Esophagus muscularis mucosa (tissue), 4 donors: ENCODE measurements at places on chromosomes 6 and 20. TPM values are rescaled to one million over a fixed set of nuclear protein-coding genes. Genes with fewer than 3 reads are reported as not detected.

DNA sequence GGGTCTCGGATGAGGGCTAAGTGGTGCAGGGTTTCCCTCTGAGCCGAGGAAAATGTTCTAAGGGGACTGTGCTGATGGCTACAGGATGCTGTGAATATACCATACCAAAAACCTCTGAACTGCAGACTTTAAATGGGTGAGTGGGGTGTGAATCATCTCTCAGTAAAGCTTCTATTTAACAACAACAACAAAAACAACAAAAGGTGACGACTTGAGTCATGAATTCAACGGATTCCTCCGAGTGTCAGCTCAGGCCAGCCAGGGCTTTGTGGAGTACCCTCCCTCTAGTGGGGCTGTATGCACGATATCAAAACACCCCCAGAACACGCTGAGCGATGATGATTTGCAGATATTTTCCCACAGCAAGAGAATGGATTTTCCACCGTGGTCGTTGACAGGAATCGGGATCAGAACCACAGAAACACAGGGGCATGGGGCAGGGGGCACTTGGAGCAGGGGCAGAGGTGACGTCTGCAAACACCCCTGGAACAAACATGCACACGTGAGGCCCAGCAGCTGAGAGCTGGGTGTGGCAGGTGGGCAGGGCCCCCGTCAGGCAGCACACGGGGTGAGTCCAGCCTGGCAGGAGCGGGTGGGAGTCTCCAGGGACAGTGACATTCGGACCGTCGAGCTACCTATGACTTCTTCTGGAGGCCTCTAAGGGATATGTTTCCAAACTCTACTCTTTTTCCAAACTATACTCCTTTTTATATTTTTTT is 38.6 kb downstream of the SLC2A4RG start:
- DNase-seq = no peak

DNA sequence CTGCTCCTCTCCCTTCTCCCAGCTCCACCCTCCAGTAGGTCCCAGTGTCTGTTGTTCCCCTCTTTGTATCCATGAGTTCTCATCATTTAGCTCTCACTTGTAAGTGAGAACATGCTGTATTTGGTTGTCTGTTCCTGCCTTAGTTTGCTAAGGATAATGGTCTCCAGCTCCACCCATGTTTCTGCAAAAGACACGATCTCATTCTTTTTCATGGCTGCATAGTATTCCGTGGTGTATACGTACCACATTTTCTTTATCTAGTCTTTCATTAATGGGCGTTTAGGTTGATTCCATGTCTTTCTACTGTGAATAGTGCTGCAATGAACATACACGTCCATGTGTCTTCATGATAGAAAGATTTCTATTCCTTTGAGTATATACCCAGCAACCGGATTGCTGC is 136.6 kb downstream of the MYLK4 start:
- DNase-seq = no peak

- DNase-seq = peak; percentile 31
These were observed 217.2 kb upstream of the PRDM1 start for GRCh38 chr6:105868823-105869460.

GRCh38 chr20:37285664-37286374 is 3.6 kb upstream of the MANBAL start:
- no peak for DNase-seq

NKX2-4 gene
- total RNA-seq = not detected

CFB gene
- total RNA-seq = 11.6 TPM

DNA sequence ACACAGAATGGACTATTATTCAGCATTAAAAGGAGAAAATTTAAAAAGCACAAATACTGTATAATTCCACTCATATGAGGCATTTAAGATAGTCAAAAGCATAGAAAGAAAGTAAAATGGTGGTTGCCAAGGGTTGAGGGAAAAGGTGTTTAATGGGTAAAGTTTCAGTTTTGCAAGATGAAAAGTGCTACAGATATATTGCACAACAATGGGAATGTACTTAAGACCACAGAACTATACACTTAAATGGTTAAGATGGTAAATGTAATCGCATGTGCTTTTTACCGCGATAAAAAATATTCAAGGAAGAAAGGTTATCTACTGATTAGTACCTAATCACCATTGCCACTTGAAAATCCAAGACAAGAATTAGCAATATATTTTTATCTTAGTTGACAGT is 71.8 kb upstream of the NOX3 start:
- DNase-seq = no peak

CST1 gene
- not detected for total RNA-seq

DNA sequence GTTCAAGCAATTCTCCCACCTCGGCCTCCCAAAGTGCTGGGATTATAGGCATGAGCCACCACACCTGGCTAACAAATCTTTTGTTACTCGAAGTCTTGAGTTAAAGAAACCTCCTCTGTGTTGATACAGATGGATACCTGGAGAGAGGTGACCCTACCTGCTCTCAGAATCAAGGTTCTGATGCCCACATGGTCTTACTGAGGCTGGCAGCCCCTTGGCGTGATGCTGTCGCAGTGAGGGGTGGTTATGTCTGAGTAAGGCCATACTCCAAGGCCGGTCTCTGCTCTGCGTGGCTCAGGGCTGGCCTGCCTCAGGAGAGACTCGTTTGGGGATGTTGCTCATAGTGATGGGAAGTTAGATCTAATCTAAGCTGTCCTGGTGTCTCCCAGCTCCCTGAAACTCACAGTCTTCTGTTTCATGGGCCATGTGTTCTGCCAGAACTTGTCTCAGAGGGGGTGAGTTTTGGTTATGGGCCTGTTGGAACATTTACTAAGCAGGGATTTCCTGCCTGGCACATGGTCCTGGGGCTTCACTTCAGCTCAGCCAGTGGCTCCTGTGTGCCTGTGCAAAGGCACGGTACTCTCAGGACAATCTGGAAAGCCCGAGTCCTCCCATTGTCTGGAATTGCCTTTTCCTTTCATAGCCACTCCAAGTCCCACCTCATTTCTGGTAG is 17.5 kb upstream of the TRAF3IP2 start:
- DNase-seq = no peak

DNA sequence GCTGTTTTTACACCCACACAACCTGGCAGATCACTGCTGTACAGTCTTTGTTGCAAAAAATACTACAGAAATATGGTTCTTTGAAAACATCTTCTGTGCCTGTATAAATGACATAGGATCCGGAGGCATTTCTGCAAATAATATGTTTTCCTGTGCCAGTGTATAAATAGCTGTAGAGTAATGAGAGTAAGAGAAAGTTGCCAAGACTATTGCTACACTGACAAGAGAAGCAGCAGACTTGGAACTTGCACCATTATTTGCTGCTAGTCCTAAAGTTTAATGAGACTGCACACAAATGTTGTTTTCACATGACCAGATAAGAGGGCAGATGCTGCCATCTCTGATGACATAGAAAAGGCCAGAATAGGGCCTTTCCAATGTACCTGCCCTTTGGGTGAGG is 50.0 kb upstream of the DTNBP1 start:
- no peak for DNase-seq

YIPF3 gene
- 74.8 TPM for total RNA-seq

DNA sequence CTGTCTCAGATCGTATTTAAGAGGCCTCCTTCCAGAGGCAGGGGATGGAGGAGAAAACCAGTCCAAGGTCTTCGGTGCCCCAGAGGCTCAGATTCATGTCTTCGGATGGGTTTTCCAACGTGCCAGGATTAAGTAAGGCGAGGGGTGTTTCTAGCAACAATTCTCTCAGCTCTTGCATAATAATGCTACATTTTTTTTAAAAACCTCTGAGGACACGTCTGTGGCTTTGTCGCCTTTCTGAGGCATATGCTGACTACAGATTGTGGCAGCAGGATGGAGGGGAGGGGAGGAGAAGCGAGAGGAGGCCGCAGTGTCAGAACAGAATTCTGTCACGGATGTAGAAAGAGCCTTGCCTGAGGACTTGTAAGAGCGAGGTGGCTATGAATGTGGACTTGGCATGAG is 17.7 kb upstream of the CCDC167 start:
- DNase-seq = no peak

DNA sequence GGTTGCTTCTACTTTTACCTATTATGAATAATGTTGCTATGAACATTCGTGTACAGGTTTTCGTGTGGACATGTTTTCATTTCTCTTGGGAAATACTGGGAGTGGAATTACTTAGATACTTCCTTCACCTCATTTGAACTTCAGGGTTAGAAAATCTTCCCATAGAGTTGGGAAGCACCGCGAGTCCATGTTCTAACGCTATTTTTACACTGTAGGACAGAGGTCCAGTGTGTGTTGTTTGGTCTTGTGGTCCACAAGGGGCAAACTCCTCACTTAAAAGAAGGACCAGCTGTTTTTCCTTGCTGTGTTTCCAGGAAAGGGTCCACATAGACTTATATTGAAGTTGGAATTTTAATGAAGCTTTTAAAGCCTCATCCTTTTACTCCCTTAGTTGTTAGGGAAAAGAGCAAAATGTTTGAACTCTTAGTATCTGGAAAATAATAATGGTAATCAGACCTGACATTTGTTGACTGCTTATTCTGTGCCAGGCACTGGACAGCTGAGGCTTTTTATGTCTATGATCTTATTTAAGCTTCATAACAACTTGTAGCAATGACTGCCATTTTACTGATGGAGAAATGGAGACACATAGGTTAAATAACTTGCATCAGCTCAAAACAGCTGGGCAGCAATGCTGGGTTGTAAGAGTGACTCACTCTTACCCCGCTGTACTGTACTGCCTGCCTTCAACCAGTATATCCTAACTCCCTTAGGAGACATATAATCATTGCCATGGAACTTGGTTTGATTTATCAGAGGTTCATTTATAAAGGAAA is 52.0 kb downstream of the CDC5L start:
- no peak for DNase-seq

DNA sequence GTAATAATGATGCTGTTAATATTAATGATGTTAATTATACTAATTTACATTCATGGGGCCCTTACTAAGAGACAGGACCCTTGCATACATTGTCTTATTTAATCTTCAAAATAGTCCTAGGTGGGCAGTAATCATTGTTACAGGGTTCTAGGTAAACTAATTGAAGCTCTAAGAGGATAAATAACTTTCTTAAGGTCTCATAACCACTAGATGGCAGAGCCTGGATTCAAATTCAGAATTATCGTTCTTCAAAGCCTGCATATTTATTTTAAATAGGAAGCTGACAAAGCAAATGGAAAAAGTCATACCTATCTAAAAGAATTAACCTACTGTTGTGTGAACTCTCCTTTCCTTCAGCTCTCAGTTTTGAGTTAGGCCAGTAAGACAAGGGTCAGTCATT is 23.5 kb downstream of the PTCHD4 start:
- DNase-seq = no peak

DNA sequence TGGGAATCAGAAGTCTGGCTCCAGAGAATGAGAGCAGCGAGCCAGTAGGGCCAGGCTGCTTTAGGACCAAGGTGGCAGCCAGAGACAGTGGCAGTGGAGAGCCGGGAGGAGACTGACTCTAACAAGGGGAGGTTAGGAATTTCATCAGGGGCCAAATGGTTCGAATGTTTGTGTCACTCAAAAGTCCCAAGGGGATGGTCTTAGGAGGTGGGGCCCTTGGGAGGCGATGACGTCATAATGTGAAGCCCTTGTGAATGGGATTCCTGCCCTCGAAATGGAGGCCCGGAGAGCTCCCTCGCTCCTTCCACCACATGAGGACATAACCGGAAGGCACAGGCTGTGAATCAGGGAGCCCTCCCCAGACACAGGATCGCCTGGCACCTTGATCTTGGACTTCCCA is 299.7 kb downstream of the QKI start:
- no peak for DNase-seq

DNA sequence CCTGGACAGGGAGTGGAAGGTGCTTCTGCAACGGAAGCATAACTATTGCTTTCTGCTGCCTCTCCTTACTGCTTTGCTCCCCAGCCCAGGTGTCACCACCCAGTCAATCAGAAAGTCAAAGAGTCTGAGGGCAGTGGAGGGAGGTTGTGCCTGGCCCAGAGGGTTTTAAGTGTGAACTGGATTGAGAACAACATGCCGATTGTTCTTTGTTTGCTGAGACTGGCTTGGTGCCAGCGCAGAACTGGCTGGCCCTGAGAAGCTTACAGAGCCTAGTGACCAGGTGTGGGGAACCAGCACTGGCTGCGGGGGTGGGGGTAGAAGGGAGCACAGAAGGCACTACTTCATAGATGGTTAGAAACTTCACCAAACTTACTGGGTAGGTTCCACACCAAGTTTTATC is 31.1 kb upstream of the ENPP4 start:
- DNase-seq = no peak

PLEKHG1 gene
- 22.0 TPM for total RNA-seq

DNA sequence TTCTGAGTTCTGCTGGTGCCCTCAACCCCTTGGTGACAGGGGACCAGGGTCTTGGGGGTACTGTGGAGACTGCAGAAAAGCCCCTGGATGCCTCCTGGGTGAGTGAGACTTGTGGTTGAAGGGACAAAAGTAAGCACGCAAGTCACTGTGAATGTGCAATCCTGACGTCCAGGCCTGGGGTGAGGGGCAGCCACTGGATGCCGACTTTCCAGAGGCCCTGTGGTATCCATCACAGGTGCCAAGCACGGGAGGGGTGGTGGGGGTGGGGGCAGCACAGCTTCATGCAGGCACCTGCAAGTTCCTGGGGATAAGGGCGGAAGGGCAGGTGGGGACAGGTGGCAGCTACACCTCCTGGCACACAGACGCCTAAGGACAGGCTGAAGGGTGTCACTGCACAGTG is 20.1 kb upstream of the UBE2V1 start:
- DNase-seq = no peak
